ENCODE measurements at places on chromosomes 16 and 17.
A peak's percentile ranks its signal among the peaks of the same experiment; 100 is the strongest.

GRCh38 chr17:66790501-66791061 is 44.3 kb upstream of the CACNG5 start:
- no peak for DNase-seq

GRCh38 chr17:31295489-31295871 is 1.6 kb downstream of the OMG start:
- DNase-seq = no peak

- no peak for DNase-seq
These were observed 42.9 kb downstream of the GAS7 start for GRCh38 chr17:10155371-10156076.

DNA sequence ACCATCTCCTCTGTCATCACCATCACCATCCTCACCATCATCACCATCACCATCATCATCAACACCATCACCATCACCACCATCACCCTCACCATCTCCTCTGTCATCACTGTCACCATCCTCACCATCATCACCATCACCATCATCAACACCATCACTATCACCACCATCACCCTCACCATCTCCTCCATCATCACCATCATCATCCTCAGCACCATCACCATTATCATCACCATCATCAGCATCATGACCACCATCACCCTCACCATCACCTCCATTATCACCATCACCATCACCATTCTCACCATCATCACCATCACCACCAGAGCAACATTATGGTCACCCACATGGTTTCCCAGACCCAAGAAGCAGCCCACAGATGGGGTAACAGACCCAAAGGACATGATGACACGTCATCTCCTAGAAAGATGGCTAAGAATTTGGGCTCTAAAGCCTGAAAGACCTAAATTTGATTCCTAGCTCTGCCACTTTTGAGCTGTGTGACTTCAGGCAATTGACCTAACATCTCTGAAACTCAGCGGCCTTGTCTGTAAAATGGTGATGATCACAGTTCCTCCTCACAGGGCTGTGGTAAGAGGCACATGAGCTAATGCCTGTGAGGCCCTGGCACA is 14.6 kb downstream of the SCNN1B start:
- DNase-seq = no peak

- DNase-seq = no peak
These were observed 253.0 kb downstream of the FOXL1 start for GRCh38 chr16:86831366-86831765.

DNA sequence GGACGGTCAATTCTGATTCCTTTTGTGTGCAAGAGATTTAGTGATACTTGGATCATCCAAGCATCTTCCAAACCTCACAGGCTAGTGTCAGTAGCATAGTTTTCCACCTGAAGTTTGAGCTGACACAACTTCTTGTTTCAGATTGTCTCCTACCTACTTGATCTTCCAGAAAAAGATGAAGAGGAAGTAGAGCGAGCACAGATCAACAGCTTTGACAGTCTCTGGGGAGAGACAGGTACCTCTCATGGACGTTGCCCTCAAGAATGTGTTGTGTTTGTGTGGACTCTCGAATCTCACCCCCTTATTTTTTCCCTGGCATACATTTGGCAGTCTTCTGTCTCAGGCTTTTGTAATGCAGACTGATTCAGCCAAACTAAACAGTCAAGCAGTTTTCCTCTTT is 47.4 kb downstream of the CYB561 start:
- DNase-seq = no peak

DNA sequence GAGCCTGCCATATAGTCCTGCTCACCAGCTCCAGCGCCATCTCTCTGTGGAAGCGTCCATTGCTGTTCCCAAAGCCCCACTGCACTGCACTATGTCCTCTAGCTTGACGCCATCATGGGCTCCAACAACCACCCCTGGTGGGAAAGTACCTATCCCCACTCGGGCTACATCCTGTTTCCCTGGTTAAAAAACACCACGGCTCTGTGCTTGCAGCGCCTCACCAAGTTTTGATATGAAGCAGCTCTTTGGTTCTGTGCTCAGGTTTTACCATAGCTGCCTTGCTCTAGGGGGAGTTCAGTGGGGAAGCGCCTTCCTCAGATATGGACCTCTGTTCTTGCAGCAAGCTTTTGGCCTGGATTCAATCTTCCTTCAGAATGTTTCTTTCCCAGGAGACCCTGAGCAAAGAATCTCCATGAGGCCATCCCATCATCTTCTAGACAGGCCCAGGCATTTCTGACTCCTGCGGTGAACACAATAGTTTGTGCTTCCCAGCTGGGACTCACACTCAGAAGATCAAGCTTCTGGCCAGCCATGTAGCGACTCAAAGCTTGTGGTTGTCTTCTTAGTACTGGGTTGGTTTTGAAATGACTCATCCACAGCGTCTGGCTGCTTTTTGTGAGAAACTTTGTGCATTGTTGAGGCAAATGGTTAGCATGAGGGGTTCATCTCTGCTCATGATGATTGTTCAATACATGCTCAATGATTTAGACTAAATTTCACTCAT is 39.5 kb downstream of the DYNLRB2 start:
- DNase-seq = peak; percentile 82

DNA sequence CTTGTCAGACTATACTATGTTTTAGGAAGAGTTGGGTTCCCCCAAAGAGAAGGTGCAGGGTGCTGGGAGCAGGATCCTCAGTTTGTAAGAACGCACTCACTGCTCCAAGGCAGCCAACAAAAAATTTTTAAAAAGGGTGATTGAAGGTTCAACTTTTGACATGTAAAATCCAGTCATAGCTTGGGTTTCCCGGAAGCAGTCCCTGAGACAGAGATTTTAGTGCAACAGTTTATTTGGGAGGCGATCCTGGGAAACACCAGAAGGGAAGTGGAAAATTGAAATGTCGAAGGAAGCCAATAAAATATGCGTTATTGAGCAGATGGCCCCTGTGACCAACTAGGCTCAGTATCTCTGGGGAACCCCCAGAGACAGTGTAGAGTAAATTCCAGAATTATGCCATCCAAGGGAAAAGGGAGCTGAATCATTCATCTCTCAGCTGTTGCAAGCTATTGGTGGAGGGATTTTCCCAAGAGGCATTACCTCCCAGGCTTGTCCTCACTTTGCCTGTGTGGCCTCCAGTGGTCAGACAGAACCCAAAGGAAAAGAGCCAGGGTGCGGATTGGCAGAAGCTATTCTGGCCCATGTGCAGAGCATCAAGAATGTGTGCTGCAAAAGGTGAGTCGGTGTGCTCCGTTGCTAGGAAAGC is 72.9 kb downstream of the HS3ST3B1 start:
- no peak for DNase-seq

GRCh38 chr16:46972429-46973206 is 856 bp downstream of the DNAJA2 start:
- peak; percentile 54 for DNase-seq

- DNase-seq = no peak
These were observed 374.6 kb upstream of the ASIC2 start for GRCh38 chr17:33667671-33668070.

GRCh38 chr17:42338427-42338985 is 49.7 kb downstream of the STAT3 start:
- DNase-seq = no peak

DNA sequence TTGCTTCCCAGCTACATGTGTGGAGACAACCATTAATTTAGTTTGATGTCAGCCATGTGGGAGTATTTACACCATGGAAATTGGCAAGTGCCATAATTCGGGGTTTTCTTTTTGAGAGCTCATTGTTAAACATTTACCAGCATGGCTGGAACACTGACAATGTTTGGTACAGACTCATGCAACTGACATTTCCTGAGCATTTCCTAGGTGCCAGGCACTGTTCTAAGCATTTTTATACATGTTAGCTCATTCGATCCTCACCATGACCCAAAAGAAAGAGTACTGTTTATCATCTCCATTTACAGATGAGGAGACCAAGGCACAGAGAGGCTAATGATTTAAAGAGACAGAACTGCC is 86.9 kb downstream of the FOXL1 start:
- no peak for DNase-seq

DNA sequence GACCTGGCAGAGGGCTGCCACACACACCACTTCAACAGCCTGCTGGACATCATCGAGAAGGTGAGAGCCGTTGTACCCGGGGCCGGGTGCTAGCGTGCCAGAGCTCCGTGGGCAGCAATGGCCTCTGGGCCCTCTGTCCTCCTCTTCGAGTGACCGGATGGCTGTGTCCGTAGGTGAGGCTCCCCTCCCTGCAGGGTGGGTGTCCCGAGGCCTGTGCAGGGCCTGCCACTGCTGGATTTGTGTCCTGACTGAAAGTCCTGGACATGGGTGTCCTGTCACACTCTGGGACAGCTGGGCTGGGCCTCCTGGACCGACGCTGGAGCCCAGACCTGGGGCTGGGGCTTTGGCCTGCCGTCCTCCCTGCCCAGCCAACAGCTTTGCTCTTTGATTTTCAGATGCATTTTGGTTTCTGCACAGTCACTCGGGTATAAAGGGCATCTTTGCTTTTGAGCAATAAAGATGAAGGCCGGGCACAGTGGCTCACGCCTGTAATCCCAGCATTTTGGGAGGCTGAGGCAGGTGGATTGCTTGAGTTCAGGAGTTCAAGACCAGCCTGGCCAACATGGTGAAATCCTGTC is 16.7 kb downstream of the TSC2 start:
- DNase-seq = no peak

DNA sequence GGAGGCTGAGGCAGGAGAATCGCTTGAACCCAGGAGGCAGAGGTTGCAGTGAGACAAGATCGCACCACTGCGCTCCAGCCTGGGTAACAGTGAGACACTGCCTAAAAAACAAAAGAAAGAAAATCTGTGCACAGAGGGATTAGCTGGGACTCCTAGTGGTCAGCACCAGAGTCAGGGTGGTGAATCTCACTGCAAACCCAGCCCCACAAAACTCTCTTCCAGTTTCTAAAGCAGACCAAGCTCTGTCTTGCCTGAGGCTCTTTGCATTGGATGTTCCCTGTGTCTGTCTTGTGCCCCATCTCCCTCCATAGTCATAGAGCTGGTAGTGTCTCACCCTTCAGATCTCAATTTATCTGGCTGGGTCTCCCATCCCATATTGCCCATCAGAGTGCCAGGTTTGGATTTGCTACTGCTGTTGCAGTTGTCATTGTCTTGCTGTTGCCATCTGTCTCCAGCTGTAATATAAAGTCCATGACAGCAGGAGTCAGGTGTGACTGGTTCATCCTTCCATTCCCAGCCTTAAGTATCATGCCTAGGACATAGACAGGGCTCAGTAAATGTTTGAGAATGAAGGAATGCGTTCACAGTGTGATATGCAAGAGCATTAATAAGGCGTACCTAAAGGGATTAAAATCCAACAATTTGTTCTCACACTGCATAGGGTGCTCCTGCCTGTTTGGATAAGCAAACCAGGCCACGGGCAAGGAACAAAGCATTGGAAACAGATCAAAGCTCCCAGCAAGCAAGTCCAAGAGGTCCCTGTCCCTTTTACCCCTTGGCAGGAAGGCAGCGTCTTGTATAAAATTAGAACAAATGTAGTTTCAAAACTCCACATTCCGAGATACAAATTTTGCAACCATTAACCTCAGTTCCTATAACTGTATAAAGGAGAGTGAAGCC is 614.6 kb upstream of the CDH5 start:
- DNase-seq = no peak

GRCh38 chr17:2172077-2172851 is 117.4 kb downstream of the HIC1 start:
- DNase-seq = no peak

DNA sequence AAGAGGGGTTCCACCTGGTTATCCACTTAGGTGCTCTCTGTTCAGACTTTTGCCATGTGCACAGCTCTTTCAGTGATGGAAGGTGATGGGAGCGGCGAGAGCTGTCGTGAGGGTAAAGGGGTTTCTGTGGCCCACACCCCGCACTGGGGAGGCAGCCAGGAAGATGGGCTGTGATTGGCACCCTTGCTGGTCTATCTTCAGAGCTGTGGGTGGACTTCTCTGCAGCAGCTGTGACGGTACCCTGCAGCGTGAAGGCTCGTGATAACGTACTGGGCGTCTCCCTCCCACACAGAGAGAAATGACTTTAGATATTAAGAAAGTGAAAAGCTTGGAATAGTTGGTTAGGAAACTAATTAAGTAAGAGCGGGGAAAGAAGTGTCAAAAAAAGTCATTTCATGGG is 45.8 kb downstream of the MPRIP start:
- no peak for DNase-seq

DNA sequence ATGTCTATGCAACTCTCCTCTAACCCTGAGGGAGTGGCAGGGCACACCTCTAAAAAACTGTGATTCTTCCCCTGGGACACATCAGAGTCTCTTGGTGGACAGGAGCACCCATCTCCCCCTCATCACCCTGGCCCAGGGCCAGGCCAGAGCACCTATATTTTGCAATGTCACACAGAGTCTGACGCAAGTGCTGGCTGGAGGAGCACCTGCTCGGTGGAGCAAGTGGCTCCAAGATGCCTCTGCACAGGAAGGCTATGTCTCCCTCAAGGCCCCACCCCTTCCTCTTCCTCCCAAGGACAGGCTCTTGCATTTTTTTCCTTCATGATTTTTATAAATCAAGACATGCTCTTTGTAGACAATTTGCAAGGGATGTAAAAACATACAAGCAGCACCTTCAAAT is 13.3 kb downstream of the SNN start:
- no peak for DNase-seq

DNA sequence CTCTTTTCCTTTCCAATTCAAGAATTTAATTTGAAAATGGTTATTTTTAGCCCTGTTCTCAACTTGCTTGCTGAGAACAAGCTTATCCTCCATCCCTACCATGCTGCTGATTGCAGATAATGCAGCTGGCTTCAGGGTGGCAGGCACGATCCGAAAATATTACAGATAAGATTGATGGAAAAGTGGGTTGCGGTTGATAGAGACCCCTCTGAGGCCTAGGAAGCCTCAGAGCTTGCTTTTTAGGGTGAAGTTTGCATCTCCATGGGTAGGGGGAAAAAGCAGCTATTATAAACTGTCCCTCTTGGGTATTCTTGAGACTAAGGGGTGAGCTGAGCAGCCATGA is 116.5 kb upstream of the GOT2 start:
- DNase-seq = no peak

DNA sequence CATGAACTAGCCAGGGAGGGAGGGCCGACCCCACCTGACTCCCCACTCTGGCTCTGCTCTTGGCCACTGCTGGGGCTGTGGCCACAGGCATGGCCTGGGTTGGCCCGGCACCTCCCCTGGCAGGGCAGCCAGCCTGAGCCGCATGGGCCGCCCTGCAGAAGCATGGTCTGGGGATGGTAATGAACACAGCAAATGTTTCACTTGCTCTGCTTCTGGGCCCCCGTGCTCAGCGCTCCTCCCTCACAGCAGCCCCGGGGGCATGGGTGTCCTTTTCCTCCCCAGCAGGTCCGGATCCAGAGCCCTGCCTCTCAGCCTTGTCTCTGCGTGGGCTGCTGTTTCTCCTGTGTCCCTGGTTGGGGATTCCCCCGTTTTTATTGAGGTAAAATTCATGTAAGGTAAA is 30.9 kb upstream of the KCNJ12 start:
- DNase-seq = no peak

- no peak for DNase-seq
These were observed 5.4 kb upstream of the GAA start for GRCh38 chr17:80095844-80096475.

GRCh38 chr17:41096055-41096454 is 1.9 kb downstream of the KRTAP4-8 start:
- no peak for DNase-seq

- no peak for DNase-seq
These were observed 330.0 kb downstream of the SHISA9 start for GRCh38 chr16:13231365-13231764.

All from stimulated activated naive CD8-positive, alpha-beta T cell treated with anti-CD3 and anti-CD28 coated beads, Interleukin-15, amount 100 ng/mL, for 72 hours (primary cell).